Dorsolateral prefrontal cortex (tissue), 122 donors: ENCODE measurements at places on chromosomes 7 and 10.

- no peak for DNase-seq
These were observed 82.7 kb downstream of the SLC25A13 start for GRCh38 chr7:96238976-96239766.

- DNase-seq = no peak
These were observed 112.5 kb upstream of the GJD4 start for GRCh38 chr10:35492386-35493195.

GRCh38 chr10:35191523-35191922, 64.9 kb downstream of the CREM start:
- no peak for DNase-seq

DNA sequence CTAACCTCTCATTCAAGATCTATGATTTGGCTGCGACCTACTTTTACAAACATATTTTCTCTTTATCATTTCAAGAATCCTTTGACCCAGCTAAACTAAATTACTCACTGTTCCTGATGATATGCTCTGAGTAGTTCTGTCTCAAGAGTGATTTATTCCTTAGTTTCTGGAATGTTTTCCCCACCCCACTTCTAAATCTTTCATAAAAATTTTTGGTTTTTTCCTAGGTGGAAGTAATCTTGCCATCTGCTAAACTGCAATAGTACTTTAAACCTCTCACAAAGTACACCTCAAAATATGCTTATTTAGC, 170.8 kb downstream of the DNAJC1 start:
- DNase-seq = no peak

- peak; percentile 30 for DNase-seq
These were observed 130.3 kb downstream of the NRF1 start for GRCh38 chr7:129741743-129742213.
